T-cell (primary cell): ENCODE measurements at places on chromosomes 2 and 18.

DNA sequence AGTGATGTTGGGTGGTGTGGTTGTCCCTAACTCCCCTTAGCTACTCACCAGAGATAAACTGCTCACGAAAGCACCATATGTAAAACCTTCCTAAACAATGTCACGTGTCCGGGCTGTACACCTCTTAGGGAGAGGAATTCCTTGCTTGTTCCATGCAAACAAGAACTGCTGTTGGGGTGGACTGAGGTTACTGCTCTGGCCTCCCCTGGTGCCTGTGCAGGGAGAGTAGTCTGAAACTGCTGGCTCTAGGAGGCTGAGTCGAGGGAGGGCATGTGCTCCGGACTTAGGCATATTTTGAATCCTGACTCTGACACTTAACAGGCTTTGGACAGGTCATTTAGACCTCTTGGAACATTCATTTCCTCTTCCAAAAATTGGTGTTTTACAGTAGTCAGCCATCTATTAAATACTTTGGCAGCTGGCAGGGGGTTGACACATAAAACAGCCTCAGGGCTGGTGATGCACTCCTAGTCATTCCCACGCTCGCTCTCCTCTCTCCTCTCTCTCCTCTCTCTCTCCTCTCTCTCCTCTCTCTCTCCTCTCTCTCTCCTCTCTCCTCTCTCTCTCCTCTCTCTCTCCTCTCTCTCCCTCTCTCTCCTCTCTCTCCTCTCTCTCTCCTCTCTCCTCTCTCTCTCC lies 10.6 kb downstream of the THNSL2 start:
- DNase-seq = no peak

DNA sequence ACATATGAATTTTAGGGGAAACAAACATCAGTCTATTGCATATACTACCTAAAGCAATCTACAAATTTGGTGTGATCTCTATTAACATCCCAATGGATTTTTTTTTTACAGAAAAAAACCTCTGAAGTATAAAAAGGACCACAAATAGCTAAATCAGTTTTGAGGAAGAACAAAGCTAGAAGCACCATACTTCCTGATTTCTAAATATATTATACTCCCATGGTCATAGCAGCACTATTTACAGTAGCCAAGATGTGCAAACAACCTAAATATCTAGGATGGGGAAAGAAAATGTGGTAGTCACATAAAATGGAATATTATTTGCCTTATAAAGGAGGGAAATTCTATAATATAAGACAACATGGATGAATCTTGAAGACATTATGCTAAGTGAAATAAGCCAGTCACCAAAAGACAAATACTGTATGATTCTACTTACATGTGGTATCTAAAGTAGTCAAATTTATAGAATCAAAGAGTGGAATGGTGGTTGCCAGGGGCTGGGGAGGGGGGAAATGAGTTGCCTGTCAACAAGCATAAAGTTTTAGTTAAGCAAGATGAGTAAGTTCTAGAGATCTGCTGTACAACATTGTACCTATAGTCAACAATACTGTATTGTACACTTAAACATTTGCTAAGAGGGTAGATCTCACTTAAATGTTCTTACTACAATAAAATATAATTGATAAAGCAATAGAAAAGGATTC lies 17.6 kb upstream of the CASP8 start:
- DNase-seq = no peak

- DNase-seq = no peak
These were observed 214.7 kb downstream of the RAD51AP2 start for GRCh38 chr2:17303521-17303920.

DNA sequence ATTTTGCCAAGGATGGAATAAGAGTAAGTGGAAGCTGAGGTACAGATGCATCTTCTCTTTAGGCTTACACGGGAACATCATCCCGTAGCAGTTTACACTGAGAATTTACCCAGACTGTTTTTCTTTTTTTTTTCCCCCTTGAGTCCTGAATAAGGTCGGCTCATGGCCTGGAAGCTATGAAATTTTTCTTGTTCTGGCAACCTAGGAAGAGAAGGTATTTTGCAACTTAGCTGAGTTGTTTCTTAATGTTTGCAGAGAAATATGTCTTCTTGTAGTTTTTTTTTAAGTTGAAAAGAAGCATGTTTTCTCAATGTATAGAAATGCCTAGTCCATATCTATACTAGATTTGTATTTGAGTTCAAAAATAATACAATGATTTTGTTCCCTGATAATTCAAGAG lies 712.5 kb downstream of the TDRD15 start:
- no peak for DNase-seq

GRCh38 chr2:157830696-157831570 lies 45.2 kb downstream of the ACVR1 start:
- no peak for DNase-seq

DNA sequence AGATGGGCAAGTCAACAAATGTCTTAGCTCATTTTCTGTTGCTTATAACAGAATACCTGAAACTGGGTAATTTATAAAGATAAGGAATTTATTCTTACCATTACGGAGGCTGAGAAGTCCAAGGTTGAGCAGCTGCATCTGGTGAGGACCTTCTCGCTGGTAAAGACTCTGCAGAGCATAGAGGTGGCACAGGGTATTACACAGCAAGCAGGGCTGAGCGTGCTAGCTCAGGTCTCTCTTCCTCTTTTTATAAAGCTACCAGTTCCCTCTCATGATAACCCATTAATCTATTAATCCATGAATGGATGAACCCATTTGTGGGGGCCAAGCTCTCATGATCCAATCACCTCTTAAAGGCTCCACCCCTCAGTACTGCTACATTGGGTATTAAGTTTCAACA lies 109.1 kb downstream of the CDK15 start:
- DNase-seq = no peak

DNA sequence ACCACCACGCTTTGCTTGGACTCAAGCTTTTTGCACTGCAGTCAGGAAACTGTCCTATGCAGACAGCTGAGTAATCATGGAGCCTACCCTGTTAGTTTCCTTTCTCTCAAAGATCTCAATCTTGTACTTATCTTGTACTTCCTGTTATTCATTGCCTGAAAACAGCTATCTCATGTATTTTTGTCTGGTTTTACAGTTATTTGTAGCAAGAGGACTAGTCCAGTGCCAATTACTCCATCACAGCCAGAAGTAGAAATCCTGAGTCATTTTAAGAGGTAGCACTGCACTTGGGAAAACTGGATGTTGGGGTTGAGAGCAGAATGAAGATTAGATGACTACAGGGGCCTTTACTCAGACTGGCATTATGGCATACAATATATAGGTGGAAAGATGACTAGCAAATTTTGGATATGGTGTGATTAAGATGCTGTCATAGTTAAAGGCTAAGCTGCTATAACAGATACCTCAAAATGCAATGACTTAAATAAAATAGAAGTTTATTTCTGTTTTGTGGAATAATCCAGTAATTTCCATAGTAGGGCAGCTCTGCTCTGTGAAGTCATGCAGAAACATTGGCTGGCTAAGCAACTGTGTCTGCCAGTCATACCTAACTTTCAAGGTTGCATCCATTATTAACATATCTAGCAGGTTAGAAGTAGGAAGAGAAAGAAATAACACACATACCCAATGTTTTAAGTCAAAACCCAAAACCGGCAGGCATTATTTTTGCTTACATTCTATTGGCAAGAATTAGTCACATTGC lies 21.1 kb upstream of the CHMP3 start:
- DNase-seq = peak; percentile 17
